Hematopoietic multipotent progenitor cell (in vitro differentiated cells): ENCODE measurements at places on chromosomes 16 and 17. TPM values are rescaled to one million over a fixed set of nuclear protein-coding genes. Genes with fewer than 3 reads are reported as not detected.
A peak's percentile ranks its signal among the peaks of the same experiment; 100 is the strongest.

GRCh38 chr17:48558831-48559121 is 13.9 kb upstream of the HOXB2 start:
- no peak for DNase-seq

DNA sequence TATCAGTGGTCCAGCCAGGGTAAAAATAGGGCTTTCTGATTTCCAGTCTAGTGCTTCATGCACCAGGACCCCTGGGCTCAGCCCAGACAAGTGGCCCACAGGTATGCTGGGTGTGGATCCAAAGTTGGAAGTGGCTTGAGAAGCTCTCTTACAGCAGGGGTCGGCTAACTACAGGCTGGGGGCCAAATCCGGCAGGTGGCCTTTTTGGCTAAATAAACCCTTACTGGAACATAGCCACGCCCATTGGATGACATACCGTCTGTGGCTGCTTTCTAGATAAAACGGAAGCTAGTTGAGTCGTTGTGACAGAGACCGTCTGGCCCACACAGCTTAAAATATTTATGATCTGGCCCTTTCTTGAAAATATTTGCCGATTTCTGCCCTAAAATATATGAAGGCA is 119.0 kb upstream of the CDC42EP4 start:
- DNase-seq: no peak

GRCh38 chr17:82092094-82092586 is 5.9 kb downstream of the FASN start:
- DNase-seq: no peak

GRCh38 chr16:81204798-81205680 is 33.5 kb upstream of the BCO1 start:
- DNase-seq: peak; percentile 59

DNA sequence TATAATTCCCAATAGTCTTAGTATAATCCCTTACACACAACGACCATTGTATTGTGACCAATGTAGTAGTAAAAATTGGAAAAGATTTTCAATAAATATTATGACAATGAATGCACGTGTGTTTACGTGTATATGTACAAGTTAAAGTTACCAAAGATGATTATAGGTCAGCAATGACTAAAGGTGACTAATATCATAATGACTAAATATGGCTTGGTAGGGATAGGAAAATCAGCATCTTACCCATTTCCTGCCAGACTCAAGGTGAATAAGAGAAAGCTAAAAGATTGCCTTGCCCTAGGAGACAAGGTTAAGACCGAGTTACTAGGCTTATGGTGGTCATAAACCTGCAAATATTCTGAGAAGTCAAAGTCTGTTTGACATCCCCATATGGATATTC is 34.4 kb downstream of the CPD start:
- DNase-seq: no peak

DNA sequence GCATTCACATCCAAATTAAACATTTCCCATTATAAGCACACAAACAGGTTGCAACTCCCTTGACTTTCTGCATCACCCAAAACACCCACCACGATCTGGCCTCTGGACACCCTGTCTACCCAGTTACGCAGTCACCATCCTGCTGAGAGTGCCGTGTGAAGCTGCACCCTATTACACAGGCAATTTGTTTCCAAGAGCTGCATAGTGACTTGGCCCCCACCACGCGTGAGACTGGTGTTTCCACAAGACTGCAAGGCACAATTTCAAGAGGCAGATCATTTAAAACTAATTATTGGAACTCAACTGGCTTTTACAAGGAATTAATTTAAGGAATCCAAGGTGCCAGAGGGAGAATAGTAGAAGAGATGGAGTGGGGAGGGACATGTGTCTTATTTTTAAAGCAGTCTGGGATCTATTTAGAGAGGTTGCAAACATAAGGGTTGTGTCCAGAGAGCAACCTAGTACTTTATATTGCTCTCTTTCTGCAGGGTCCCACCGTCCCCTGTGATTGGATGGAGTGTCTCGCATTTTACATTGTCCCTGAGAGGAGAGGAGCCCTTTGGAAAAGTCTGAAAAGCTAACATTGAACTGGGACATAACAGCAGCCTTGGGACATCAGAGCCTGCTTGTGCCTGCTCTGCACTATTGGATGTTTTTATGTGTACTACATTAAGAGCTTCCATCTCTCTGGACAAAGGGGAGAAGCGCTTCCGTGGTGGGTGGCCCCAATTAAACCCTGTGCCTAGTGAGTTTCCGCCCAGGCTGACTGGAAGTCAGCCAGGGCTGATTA is 8.7 kb upstream of the ADAMTS18 start:
- no peak for DNase-seq

DNA sequence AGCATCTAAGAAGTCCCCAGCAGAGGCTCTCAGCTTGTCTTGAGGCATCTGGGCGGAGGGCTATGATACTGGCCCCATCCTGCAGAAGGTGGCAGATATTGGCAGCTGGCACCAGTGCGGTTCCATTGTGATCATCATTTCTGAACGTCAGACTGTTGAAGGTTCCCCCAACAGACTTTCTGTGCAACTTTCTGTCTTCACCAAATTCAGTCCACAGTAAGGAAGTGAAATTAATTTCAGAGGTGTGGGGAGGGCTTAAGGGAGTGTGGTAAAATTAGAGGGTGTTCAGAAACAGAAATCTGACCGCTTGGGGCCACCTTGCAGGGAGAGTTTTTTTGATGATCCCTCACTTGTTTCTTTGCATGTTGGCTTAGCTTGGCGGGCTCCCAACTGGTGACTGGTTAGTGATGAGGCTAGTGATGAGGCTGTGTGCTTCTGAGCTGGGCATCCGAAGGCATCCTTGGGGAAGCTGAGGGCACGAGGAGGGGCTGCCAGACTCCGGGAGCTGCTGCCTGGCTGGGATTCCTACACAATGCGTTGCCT is at the start of gene CIITA:
Gene CIITA, plus strand, starts transcription at position 404 of the 543 bp plus-strand sequence. Its CDS starts 129 bp downstream, at position 533.
- DNase-seq: peak; percentile 98

DNA sequence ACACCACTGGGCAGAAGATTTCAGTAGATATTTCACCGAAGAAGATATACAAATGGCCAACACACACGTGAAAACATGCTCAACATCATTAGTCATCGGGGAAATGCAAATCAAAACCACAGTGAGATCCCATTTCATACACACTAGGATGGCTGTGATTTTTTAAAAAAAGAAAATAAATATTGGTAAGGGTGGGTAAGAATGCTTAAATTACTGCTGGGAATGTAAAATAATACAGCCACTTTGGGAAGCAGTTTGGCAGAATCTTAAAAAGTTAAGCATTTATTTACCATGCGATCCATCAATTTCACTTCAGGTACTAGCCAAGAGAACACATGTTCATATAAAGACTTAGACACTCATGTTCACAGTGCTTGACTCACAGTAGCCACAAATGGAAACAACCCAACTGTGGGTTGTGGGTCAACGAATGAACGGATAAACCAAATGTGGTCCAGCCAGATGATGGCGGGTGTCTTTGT is 6.5 kb upstream of the C16orf74 start:
- no peak for DNase-seq

- DNase-seq: no peak
Measured at GRCh38 chr16:1871974-1872635, at the start of gene MEIOB. Gene MEIOB (minus strand): TSS chr16:1872164. CDS start chr16:1868175, 3,989 bp downstream.

DNA sequence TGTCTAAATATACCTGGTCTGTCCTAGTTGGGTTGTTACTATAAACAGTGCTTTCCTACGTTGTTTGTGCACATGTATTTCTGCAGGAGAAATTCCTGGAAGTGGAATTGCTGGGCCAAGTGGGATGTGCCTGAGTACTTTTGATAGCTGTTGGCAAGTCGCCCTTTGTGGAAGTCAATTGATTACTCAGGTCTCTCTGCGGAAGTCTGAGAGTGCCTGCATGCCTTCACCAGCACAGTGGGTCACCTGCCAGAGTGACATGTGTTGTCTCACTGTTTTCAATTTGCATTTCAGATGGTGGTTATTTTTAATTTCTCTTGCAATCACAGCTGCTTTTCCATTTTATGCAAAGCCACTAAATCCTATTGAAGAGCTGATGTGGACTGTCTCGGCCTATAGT is 2.3 kb upstream of the MVD start:
- no peak for DNase-seq

GRCh38 chr17:16980813-16981731 is 9.2 kb upstream of the TNFRSF13B start:
- no peak for DNase-seq

DNA sequence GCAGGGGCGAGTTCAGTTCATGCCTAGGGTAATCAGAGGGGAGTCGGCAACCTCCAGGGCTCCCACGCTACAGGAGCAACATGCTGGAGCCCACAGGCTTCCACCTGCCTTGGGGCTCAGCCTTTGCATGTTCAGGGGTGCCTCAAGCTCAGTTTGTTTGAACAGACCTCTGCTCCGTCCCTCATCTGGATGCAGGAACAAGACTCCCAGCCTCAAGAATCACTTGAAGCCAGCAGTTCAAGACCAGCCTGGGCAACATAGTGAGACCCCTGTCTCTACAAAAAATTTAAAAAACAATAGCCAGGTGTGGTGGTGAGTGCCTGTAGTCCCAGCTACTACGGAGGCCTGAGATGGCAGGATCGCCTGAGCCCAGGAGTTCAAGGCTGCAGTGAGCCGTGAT is 4.9 kb upstream of the HSD11B2 start:
- DNase-seq: no peak

DNA sequence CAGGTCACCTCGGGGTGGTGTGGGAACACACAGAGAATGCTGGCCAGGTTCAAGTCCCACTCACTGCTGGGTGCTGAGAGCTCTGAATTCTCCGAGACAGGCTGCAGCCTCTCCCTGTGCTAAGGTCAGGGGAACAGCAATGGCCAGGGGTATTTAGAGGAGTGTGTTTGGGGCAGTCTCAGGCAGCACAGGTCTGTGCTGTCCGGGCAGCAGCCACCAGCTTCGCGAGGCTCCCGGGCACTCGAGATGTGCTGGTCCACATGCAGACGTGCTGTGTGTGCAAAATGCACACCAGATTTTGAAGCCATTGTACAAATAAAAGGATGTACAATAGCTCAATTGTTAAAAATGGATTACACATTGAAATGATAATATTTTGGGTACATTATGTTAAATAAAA is 7.1 kb downstream of the NHERF1 start:
- no peak for DNase-seq

GRCh38 chr17:8924595-8924994 is 40.9 kb downstream of the PIK3R5 start:
- no peak for DNase-seq

DNA sequence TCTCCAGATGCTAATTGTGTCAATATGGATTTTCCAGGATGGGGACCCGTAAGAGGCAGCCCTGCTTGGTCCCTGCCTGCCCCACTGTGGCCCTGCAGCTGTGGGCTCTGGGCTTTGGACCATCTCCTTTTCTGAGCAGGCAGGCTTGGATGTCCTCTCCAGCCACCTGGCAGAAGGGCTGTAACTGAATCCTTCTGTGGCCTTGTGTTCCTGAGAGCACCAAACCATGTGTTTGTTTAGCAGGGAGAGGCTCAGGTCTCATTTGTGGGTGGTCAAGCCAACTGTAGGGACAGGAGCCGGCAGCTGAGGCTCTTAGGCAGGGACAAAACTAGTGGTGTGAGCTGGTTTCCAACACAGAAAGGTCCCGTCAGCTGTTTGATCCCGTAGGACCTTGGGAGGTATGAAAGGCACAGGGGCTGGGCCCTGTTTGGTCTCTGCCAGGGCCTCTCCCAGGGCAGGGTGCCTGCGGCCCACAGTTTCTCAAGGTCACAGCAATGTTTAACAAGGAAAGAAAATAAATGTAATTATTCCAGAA is 18.5 kb downstream of the SEC14L5 start:
- DNase-seq: no peak

DNA sequence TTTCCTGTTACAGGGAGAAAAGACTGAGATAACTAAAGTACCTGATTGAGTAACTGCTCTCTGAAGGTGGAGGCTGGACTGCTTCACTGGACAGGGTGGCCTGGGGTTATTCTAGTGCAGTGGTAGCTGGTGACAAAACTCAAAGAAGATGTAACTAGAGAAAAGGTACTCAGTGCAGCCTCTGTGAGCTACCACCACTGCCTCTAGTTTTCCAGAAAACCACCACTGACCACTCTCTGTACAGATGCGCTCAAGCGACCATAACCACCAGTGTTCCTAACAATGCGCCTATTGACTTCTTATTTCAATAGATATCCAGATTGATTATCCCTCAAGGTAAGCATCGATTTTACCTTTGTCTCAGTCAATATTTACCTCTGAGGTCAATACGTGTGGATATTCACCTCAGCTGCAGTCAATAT is 492.2 kb downstream of the WWOX start:
- DNase-seq: no peak

- DNase-seq: no peak
Measured at GRCh38 chr17:55452139-55452790, 30.6 kb upstream of the MMD start.

- DNase-seq: no peak
Measured at GRCh38 chr17:43888548-43888947, 18.8 kb downstream of the MPP2 start.

DNA sequence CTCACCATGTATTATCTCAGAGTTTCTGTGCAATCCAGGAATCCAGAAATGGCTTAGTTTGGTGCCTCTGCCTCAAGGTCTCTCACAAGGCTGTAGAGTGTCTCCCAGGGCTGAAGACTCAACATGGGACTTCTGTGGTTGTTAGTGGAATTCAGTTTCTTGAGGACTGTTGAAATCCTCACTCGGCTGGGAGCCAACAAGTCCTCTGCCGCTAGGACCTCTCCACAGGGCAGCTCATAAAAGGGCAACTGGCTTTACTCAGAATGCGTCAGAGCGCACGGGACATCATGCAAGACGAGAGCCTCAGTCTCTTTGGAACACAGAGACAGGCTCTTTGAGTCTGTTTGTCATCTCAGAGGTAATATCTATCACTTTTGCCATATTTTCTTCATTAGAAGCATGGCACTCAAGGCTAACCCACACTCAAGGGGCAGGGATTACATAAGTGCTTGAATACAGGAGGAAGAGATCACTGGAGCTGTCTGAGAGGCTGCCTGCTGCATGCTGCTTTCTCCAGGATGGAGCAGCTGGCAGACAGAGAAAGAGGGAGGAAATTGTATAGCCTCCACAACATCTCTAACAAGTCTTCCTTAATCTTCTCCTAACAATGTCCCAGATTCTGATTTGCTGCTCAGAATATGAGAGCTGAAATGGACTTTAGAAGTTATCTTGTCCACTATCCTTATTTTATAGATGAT is 97.5 kb upstream of the ASIC2 start:
- no peak for DNase-seq

KRTAP3-2 gene
- total RNA-seq: not detected

HP gene
- total RNA-seq: 0.81 TPM

HS3ST3B1 gene
- total RNA-seq: 4.6 TPM

GUCY2D gene
- total RNA-seq: 1.9 TPM
